ENCODE measurements at places on chromosomes 12 and 14. TPM values are rescaled to one million over a fixed set of nuclear protein-coding genes. Genes with fewer than 3 reads are reported as not detected.

Gene TCL1A
- not detected for total RNA-seq

Gene CRY1
- total RNA-seq: 7.4 TPM

Gene GXYLT1
- total RNA-seq: 4.8 TPM

Gene TAS2R43
- not detected for total RNA-seq

Gene DNAAF2
- 6.1 TPM for total RNA-seq

Gene TNS2
- 122 TPM for total RNA-seq

Gene FOXM1
- 1.2 TPM for total RNA-seq

Gene CLECL1
- total RNA-seq: 0.76 TPM

Gene ISM2
- total RNA-seq: not detected

Gene FGF6
- not detected for total RNA-seq

Gene REM2
- total RNA-seq: not detected

Gene TRIM9
- 0.62 TPM for total RNA-seq

Gene PIANP
- total RNA-seq: 0.27 TPM

Gene A2M
- 640 TPM for total RNA-seq

Gene CELA1
- total RNA-seq: not detected

Gene NXPH4
- 0.60 TPM for total RNA-seq

Gene NABP2
- 22.2 TPM for total RNA-seq

Gene GLIPR1L2
- total RNA-seq: 1.4 TPM

Gene MANSC4
- not detected for total RNA-seq

Gene SLC5A8
- not detected for total RNA-seq

Gene SYT1
- total RNA-seq: 0.24 TPM

Gene TTC9
- total RNA-seq: 0.70 TPM

Gene RDH12
- total RNA-seq: not detected

Gene GDF3
- not detected for total RNA-seq

Gene SLC10A1
- not detected for total RNA-seq

Gene TMEM179
- not detected for total RNA-seq

Gene VRK1
- 6.2 TPM for total RNA-seq

Gene NKX2-1
- not detected for total RNA-seq

Gene LRRC43
- 0.70 TPM for total RNA-seq

Gene CMA1
- total RNA-seq: 1.3 TPM

Gene MYO1H
- total RNA-seq: 0.16 TPM

Gene PPHLN1
- total RNA-seq: 27.3 TPM

Gene ANKS1B
- 2.3 TPM for total RNA-seq

Gene ST8SIA1
- total RNA-seq: 3.6 TPM

Gene DHRS7
- total RNA-seq: 34.6 TPM

Gene PWP1
- total RNA-seq: 13.3 TPM

Gene P3H3
- total RNA-seq: 10.3 TPM

Gene ANKRD33
- not detected for total RNA-seq

Data from Right ventricle myocardium inferior (tissue), 1 donor.